ENCODE measurements at places on chromosomes 2 and 18. TPM values are rescaled to one million over a fixed set of nuclear protein-coding genes. Genes with fewer than 3 reads are reported as not detected.

GRCh38 chr2:114610677-114611076, 168.2 kb downstream of the DPP10 start:
- DNase-seq, result no peak
- H3K27ac ChIP-seq, result no peak overlapping the region
- H3K4me1 ChIP-seq, result no peaks in the 10 kb centered on the region
- no peak overlapping the region for H3K4me3 ChIP-seq
- H3K27me3 ChIP-seq, result no peaks in the 10 kb centered on the region
- H3K36me3 ChIP-seq, result no peaks in the 10 kb centered on the region

CIB4 gene
- not detected for total RNA-seq

DNA sequence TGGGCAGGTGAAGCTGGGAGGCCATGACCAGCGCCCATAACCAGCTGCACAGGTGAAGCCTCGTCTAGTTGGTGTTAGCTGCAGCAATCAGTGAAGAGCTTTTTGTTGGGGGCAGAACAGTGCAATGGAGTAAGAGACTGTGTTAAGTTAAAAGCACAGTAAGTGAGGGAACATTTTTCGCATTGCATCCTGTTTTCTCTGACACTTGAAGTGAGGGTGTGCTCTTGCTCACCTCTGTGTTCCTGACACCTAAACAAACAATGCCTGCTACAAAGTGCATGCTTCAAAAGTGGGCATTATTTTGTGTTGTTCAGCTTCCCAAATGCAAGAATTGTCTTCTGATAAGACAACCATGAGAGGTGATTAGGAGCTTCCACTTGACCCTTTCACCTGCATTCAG, 324.0 kb upstream of the ACVR2A start:
- no peak for DNase-seq
- no peaks in the 10 kb centered on the region for H3K27me3 ChIP-seq
- no peaks in the 10 kb centered on the region for H3K36me3 ChIP-seq
- peaks cover 12% of the 10 kb centered on the region for H3K4me1 ChIP-seq
- no peak overlapping the region for H3K27ac ChIP-seq

PLB1 gene
- total RNA-seq, result 6.6 TPM

CFAP210 gene
- total RNA-seq, result 0.80 TPM

GRCh38 chr2:34345030-34345429, 745.9 kb upstream of the FAM98A start:
- H3K4me3 ChIP-seq, result no peak overlapping the region
- H3K4me1 ChIP-seq, result no peaks in the 10 kb centered on the region
- H3K27ac ChIP-seq, result no peak overlapping the region
- no peaks in the 10 kb centered on the region for H3K36me3 ChIP-seq
- no peaks in the 10 kb centered on the region for H3K27me3 ChIP-seq

GRCh38 chr2:47016172-47016913, 100.7 kb upstream of the MCFD2 start:
- no peaks in the 10 kb centered on the region for H3K27me3 ChIP-seq
- H3K36me3 ChIP-seq, result no peaks in the 10 kb centered on the region
- peak overlapping the region; percentile 80 for H3K27ac ChIP-seq
- no peak overlapping the region for H3K4me3 ChIP-seq
- H3K4me1 ChIP-seq, result peaks cover 41% of the 10 kb centered on the region

DNA sequence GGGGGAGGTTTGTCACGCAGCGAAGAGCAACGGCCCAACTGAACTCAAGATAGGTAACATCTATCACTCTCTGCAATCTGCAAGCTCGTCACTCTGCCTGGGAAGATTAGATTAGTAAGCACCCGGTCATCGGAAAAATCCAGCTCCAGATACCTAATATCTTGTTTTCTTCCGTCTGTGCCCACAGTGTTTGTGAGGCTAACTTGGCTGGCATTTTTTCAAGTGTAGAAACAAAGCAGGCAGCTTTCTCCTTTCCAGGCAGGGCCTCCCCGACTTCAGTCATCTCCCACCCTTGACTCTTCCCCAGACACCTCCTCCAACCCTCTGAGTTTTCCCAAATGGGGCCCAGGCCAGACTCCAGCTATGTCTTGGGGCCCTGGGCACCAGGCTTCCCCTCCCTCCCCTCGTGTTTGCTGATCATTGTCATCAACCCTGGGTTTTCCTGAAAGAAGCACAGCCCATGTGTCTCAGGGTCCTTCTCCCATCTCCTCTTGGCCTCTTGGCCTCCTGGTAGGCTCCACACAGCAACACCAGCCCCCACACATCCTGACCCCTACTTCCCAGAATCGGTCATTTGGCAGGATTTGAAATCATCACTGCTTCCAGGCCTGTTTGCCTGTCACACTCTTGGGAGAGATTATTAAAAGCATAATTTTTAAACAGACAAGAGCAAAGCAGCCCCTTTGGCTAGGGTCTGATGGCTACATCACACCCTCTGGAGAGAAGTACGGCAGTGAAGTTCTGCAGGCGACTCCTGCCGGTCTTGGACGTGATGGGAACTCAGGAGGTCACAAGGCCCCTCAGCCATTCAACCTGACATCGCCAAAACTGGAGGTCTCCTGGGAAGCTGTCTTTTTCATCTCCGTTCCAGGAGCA, 144.9 kb upstream of the ID2 start:
- no peak overlapping the region for H3K4me3 ChIP-seq
- DNase-seq, result no peak
- H3K27ac ChIP-seq, result no peak overlapping the region
- no peaks in the 10 kb centered on the region for H3K27me3 ChIP-seq
- no peaks in the 10 kb centered on the region for H3K36me3 ChIP-seq

FSHR gene
- not detected for total RNA-seq

DNA sequence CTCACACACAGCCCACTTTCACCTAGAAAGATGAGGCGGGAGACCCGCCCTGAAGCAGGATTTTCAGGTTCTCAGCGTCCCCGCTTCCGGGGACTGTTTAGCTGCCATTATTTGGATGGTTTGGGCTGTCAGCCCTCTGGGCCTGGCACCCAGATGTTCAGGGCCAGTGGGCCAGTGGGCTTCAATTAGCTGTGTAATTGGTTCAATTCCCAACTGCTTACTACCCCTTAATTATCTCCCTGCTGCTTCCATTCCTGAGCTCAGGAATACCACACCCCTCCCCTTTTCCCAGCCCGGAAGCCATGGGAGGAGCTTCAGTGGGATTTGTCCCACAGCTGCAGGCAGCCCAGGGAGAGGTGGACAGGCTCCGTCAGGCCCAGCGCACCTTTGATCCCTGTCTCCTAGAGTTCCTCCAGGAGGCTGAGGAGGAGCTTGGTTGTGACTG, 114.1 kb upstream of the MYCN start:
- H3K36me3 ChIP-seq, result no peaks in the 10 kb centered on the region
- no peaks in the 10 kb centered on the region for H3K27me3 ChIP-seq
- no peak for DNase-seq
- H3K27ac ChIP-seq, result no peak overlapping the region

POMC gene
- 8.7 TPM for total RNA-seq

DNA sequence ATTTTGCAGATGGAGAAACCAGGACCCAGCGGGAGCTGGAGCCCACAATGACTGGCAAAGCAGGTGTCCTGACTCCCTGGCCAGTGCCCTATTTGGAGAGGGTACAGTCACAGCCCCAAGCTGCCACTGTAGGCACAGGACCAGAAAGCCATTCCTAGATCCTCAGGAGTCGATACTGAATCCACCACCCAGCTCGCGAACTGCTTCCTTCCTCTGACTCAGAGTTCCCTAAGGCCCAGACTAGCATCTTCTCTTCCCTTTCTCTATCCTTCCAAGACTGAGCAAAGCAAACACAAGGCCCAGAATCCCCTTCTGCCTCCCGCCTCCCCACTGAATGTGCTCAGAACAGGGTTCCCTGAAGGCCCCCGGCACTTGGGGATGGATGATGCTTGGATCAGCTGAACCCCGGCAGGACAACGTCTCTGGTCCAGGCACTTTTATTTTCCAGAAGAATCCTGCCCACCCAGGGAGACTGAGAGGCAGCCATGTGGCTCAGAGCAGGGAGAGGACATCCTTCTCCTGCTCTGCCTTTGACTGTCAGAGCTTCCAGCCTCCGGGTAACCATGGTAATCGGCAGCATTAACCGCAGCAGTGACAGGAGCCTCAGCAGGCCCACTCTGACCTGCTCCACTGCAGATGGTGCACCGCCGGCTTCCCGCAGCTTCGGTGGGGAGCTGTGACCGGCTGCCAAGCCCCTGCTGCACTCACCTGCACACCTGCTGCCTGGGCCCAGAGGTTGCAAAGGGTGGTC, 34.8 kb upstream of the KLHL29 start:
- DNase-seq, result no peak
- peaks cover 3% of the 10 kb centered on the region for H3K4me1 ChIP-seq
- H3K4me3 ChIP-seq, result no peak overlapping the region
- H3K27me3 ChIP-seq, result no peaks in the 10 kb centered on the region
- H3K36me3 ChIP-seq, result no peaks in the 10 kb centered on the region

DNA sequence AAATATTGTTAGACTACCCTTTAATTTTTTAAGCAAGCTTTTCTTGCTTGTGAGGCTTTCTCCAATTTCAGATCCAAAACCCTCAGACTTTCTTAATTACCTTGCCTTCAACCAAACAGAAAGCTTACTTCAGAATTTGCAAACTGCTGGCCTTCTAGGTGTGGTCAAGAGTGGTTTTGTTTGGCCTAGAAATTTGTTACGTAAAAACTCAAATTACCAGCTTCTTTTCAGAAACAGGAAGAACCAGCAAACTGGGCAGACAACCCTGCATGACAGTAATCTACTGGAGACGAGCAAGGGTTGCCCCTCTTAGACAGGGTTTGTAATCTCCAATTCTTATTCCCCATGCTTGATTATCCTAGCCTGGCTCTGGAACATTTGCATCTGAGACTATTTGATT, 27.1 kb downstream of the SRBD1 start:
- H3K27ac ChIP-seq, result no peak overlapping the region
- H3K36me3 ChIP-seq, result no peaks in the 10 kb centered on the region
- H3K4me1 ChIP-seq, result no peaks in the 10 kb centered on the region
- no peak for DNase-seq

- peak; percentile 75 for DNase-seq
- no peaks in the 10 kb centered on the region for H3K36me3 ChIP-seq
- H3K27ac ChIP-seq, result no peak overlapping the region
- no peaks in the 10 kb centered on the region for H3K27me3 ChIP-seq
- H3K4me1 ChIP-seq, result no peaks in the 10 kb centered on the region
These were observed 268.6 kb downstream of the EIPR1 start for GRCh38 chr2:3108710-3109702.

GRCh38 chr2:156909983-156910382, 347.5 kb upstream of the GALNT5 start:
- H3K36me3 ChIP-seq, result no peaks in the 10 kb centered on the region
- H3K4me1 ChIP-seq, result peaks cover 8% of the 10 kb centered on the region
- no peak for DNase-seq
- H3K27ac ChIP-seq, result no peak overlapping the region
- H3K4me3 ChIP-seq, result no peak overlapping the region

KCTD18 gene
- total RNA-seq, result 24.1 TPM

SF3B1 gene
- total RNA-seq, result 98.8 TPM

GRCh38 chr2:172606285-172606684, 50.4 kb downstream of the PDK1 start:
- H3K36me3 ChIP-seq, result no peaks in the 10 kb centered on the region
- H3K4me3 ChIP-seq, result no peak overlapping the region
- no peaks in the 10 kb centered on the region for H3K4me1 ChIP-seq
- no peak overlapping the region for H3K27ac ChIP-seq

- H3K27ac ChIP-seq, result peak overlapping the region; percentile 23
- no peak overlapping the region for H3K4me3 ChIP-seq
These were observed 92.9 kb downstream of the DTNA start for GRCh38 chr18:34802959-34803358.

DNA sequence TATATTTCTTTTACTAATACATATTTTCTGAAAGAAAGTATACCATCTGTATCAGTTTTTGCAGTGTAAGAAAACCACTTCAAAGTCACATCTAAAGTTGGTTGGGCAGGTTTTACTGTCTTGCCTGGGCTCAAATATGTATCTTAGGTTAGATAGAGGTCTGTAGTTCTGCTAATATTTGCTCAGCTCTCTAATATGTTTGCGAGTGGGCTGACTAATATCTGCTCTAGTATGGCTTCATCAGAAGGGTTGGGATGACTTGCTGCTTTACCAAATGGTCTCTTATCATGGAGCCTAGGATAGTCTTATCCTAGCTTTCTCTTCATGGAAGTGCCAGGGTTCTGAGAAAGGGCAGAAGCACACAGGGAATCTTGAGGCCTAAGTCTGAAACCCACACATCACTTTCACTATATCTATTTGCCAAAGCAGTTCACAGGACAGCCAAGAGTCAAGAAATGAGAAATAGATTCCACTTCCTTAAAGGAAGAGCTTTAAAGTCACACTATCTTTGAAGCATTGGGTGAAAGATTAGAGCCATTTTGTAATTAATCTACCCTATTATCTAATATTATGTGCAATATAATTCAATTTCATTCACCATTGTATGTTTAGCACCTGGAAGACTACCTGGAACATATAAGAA, 610.0 kb downstream of the KCNJ3 start:
- no peaks in the 10 kb centered on the region for H3K4me1 ChIP-seq
- no peak for DNase-seq
- H3K27me3 ChIP-seq, result no peaks in the 10 kb centered on the region
- no peak overlapping the region for H3K27ac ChIP-seq
- H3K4me3 ChIP-seq, result no peak overlapping the region

CFAP53 gene
- total RNA-seq, result 0.40 TPM

DNA sequence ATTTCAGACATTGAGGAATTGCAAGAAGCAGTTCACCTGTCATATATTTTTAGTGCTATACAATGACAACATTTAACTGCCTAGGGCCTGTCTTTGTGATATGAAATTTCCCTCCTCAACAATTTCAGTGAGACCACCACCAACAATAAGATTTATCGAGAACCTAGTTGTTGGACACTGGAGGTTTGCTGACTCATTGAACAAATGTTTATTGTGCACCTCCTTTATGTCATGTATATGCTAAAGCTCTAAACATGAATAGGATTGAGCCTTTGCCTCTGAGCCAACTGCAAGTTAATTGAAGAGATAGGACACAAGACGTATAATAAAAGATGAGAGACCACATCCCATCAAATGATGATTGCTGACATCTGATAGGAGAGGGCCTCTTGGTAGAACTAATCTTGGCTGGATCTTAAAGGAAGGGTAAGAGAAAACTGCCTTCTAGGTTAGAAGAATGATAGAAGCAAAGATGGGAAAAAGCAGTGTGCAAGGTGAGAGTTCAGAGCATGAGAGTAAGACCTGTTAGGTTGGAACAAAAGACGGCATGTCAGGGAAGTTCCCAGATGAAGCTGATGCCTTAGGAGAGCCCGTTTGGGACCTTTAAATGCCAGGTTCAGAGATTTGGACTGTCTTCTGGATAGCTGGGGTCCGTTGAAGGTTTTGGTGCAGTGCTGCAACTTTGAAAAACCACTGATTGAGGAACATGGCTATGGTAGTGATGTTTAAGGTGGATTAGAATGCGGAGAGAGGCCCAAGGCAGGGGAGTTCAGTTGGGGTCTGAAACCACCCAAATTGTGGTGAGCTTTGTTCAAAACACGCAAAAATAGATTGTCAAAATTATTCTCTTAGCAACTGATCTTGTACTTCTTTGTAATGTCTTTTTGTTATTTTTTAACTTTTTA, 133.0 kb upstream of the EML6 start:
- DNase-seq, result no peak
- H3K4me3 ChIP-seq, result no peak overlapping the region
- H3K27me3 ChIP-seq, result no peaks in the 10 kb centered on the region
- peaks cover 72% of the 10 kb centered on the region for H3K4me1 ChIP-seq

EGR4 gene
- total RNA-seq, result not detected

GYPC gene
- total RNA-seq, result 197 TPM

- no peak for DNase-seq
- H3K36me3 ChIP-seq, result no peaks in the 10 kb centered on the region
- no peak overlapping the region for H3K27ac ChIP-seq
- no peak overlapping the region for H3K4me3 ChIP-seq
- peaks cover 14% of the 10 kb centered on the region for H3K27me3 ChIP-seq
- H3K4me1 ChIP-seq, result no peaks in the 10 kb centered on the region
These were observed 82.9 kb upstream of the RAB12 start for GRCh38 chr18:8526332-8526731.

FOXD4L1 gene
- total RNA-seq, result not detected
